ENCODE measurements at places on chromosomes 3 and 15.

DNA sequence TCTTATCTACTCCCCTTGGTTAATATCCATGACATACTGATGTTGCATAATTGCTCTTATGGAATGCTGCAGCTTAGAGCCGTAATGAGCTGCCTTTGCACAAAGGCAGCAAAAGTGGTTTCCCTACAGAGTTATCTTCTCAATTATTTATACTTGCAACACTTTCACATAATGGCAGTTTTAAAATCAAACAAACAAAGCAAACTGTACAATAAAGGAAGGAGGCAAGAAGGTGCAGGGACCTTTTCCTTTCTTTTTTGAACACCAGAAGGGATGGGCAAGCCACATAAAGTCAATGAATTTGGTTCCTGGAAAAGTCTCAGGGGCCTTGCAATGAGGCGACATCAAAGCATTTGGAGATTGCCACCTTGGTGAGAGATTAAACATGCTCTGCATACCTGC, 188.0 kb downstream of the MEIS2 start:
- DNase-seq: no peak

GRCh38 chr3:149969110-149969939, 1.4 kb downstream of the PFN2 start:
- DNase-seq: no peak

DNA sequence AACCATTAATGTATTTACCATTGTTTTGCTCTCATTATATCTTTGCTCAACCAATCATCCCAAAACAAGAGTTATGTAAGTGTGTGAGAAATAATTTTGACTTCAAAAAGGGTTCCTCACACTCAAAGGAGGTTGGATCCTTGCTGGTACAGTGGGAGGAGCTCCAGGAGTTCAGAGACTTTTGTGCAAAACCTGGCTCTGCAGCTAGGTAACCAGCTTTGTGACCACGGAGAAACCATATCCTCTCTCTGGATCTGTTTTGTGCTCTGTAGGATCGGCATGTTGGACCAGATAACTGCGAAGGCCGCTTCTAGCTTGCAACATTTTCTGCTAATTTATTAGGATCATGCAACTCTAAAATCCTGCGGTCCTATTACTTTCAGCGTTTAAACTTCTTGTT, 128.6 kb upstream of the LIPC start:
- DNase-seq: no peak

GRCh38 chr3:130459944-130460343, 57.0 kb upstream of the COL6A6 start:
- no peak for DNase-seq

- no peak for DNase-seq
These were observed 16.5 kb downstream of the VIPR1 start for GRCh38 chr3:42518800-42519567.

DNA sequence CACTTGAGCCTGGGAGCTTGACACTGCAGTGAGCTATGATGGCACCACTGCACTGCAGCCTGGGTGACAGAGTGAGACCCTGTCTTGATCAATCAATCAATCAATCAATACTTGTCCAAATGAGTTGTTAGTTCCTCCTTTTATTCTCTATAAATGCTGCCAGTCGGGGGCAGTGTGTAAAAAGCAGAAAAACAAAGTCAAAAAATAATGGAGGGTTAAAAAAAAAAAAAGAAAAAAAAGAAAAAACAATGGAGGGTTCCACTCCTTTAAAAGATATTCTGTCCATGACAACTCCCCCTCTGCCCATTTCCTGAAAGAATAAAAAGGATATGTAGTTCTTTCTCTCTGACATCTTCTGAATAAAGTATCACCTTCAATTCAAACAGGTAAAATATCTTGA, 1068.6 kb downstream of the FHIT start:
- no peak for DNase-seq

- DNase-seq: no peak
These were observed 504.9 kb upstream of the DPH6 start for GRCh38 chr15:36050899-36051298.

DNA sequence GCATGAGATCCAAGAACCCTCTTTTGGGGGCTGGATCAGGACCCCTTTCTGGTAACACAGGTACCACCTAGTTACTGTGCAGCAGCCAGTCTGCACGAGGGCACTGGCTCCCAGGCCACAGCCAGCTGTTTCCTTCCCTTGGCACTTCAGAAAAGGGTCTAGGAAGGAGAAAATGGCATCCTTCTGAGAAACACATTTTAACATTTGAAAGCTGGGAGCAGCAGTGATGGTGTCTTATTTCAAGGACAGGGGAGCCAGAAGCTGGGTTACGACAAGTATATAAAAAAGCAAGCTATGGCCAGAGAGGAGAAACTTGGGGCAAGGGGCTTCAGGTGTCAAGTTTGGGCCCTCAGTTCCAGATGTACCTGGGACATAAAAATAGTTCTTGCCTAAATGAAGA, 282.8 kb downstream of the CTNNB1 start:
- DNase-seq: no peak

GRCh38 chr3:86867982-86868381, 123.0 kb downstream of the VGLL3 start:
- DNase-seq: peak; percentile 18

GRCh38 chr15:92648190-92648875, 7.2 kb downstream of the FAM174B start:
- DNase-seq: no peak

- no peak for DNase-seq
These were observed 37.4 kb upstream of the AGBL1 start for GRCh38 chr15:86042226-86042625.

GRCh38 chr3:119636891-119637611, 23.3 kb downstream of the POPDC2 start:
- no peak for DNase-seq

DNA sequence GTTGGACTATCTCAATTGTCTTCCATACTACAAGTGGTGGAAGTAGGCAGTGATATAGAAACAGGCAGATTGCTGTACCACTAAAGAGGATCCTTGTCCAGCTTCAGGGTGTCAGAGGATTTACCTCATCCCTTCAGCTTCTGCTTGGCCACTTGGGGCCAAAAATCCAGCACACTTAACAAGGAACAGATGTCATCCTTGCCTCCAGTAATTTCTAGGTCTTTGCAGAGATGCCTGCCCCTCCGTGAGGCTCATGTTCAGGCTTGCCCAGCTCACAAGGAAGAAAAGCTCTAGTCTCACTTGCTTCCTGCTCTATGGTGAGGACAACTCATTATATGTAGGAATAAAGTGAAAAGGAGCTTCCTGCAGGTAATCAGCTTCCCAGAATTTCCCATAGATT, 510.3 kb downstream of the EPHA3 start:
- DNase-seq: no peak

DNA sequence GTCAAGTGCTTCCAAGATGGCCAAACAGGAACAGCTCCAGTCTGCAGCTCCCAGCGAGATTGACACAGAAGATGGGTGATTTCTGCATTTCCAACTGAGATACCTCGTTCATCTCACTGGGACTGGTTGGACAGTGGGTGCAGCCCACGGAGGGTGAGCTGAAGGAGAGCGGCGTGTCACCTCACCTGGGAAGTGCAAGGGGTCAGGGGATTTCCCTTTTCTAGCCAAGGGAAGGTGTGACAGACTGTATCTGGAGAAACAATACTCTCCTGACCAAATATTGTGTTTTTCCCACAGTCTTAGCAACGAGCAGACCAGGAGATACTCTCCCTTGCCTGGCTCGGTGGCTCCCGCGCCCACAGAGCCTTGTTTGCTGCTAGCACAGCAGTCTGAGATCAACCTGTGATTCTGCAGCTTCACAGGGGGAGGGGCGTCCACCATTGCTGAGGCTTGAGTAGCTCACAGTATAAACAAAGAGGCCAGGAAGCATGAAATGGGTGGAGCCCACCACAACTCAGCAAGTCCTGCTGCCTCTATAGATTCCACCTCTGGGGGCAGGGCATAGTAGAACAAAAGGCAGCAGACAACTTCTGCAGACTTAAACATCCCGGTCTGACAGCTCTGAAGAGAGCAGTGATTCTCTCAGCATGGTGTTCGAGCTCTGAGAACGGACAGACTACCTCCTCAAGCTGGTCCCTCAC, 293.5 kb upstream of the SUCLG2 start:
- DNase-seq: no peak

DNA sequence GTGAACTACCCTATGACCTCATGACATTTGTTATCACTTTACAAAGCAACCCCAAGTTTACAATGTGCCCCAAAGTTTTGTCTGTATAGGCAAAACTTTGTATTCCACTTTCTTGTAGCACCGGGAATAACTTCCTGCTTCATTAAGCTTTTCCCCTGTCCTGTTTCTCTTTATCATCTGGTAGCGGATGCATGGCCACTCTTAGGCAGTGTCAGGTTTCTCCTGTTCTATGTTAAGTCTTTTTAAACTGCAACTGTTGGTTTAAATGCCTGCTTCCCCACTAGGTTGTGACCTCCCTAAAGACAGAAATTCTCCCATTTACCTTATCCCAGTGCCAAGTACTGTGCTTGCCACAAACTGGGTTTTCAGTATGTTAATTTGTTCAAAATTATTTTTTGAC, 433.6 kb upstream of the DPH6 start:
- DNase-seq: no peak

DNA sequence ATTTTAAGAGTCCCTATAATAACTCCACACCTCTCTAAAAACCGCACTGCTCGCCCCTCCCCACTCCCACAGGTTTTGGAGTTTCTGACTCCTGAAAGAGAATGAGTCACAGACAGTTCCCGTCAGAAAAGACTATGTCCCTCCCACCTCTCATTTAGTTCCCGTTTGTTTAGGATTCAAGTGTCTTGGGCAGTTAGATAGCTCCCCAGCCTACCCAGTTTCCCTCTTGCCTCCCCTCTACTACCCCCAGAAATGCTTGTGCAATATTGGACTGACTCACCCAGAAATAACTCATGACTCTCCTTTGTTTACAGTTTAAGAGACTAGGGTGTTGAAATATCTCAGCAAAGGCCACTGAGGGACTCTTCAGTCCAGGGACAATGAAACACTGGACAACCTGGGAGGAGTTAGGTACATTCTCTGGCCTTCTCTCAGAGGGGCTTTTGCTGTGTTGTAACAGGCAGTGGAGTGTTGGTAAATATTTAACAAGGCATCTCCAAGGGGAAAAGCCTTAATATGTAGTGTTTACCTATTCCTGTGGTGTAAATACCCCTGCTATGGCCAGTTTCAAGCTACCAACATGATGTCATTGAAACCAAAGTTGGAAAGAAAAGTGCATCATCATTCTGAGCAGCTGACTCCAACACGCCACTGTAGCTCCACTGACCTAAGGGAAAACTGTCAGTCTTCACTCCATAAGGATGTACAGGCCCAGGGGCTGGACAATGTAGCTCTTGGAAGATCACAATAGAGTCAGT, 96.1 kb upstream of the CHD2 start:
- DNase-seq: peak; percentile 82

GRCh38 chr15:69031013-69032001, 16.8 kb downstream of the NOX5 start:
- no peak for DNase-seq

- DNase-seq: no peak
These were observed 1063.9 kb downstream of the ROBO1 start for GRCh38 chr3:78703944-78704343.

- DNase-seq: no peak
These were observed 5.3 kb downstream of the RPL22L1 start for GRCh38 chr3:170864525-170865208.

DNA sequence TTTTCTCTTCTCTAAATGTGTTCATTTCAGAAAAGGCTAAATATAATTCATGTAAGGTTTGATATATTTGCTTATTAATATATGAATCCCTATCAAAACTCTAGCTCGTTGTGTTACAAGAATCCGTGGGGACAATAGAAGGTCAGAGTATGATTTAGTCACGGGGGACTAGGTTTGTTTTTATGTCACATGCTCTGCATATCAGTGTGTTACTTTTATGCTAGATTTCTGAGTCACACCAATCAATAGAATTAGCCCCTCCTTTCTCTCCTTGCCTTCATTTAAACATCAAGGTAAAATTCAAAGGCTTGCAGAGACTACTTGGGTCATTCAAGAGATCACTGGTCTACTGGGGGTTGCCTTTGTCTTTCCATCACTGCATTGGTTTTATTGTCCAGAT, 636.1 kb downstream of the NR2F2 start:
- DNase-seq: no peak

- no peak for DNase-seq
These were observed 10.2 kb upstream of the FBLN2 start for GRCh38 chr3:13538520-13539291.

- no peak for DNase-seq
These were observed 6.2 kb downstream of the ZNF609 start for GRCh38 chr15:64466408-64467141.

GRCh38 chr3:114379266-114379665, 85.4 kb downstream of the TIGIT start:
- no peak for DNase-seq

- DNase-seq: no peak
These were observed 20.3 kb downstream of the SETMAR start for GRCh38 chr3:4323246-4324027.

GRCh38 chr15:75104804-75105557, 81.6 kb downstream of the PPCDC start:
- peak; percentile 69 for DNase-seq

- no peak for DNase-seq
These were observed 150.5 kb upstream of the ST8SIA2 start for GRCh38 chr15:92243227-92243626.

DNA sequence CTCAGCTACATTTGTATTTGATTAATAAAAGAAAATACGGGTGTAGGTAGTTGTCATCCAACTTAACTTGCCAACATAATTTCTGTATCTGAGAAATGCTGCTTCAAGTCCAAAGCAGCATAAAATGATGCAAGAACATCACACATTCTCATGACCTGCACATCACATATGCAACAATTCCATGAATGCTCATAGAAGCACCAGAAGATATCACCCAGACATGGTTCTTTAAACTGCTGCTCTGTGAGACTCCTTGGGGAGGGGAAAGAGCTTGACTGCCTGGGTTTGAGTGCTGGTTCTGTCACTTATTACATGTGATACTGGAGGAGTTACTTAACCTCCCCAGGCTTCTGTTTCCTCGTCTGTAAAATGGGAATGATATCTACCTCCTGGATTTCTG, 39.4 kb downstream of the CHST14 start:
- DNase-seq: no peak

- DNase-seq: no peak
These were observed 80.8 kb downstream of the OPA1 start for GRCh38 chr3:193673845-193674244.

GRCh38 chr3:52829906-52830463, 487 bp downstream of the ITIH4 start:
- no peak for DNase-seq

- no peak for DNase-seq
These were observed 1.5 kb downstream of the POLR2M start for GRCh38 chr15:57708047-57708446.

- no peak for DNase-seq
These were observed 37.8 kb downstream of the LMCD1 start for GRCh38 chr3:8539419-8539818.

- DNase-seq: no peak
These were observed 47.2 kb downstream of the OPA1 start for GRCh38 chr3:193640165-193640715.

- no peak for DNase-seq
These were observed 34.5 kb downstream of the P3H2 start for GRCh38 chr3:190086191-190086590.

All from smooth muscle cell of the brain vasculature (primary cell).